ENCODE measurements at places on chromosomes 5 and 9.

DNA sequence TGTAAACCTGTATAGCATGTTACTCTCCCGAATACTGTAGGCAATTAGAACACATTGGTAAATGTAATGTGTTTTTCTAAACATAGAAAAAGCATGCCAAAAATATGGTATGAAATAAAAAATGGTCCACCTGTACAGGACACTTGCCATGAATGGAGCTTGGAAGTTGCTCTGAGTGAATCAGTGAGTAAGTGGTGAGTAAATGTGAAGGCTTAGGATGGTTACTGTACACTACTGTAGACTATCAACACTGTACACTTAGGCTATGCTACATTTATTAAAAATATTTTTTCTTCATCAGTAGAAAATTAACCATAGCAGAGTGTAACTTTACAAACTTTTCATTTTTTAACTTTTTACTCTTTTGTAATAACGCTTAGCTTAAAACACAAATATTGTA is 41.9 kb downstream of the INSYN2B start:
- DNase-seq = no peak

- DNase-seq = no peak
Measured at GRCh38 chr9:123497830-123498229, 141.8 kb downstream of the CRB2 start.

DNA sequence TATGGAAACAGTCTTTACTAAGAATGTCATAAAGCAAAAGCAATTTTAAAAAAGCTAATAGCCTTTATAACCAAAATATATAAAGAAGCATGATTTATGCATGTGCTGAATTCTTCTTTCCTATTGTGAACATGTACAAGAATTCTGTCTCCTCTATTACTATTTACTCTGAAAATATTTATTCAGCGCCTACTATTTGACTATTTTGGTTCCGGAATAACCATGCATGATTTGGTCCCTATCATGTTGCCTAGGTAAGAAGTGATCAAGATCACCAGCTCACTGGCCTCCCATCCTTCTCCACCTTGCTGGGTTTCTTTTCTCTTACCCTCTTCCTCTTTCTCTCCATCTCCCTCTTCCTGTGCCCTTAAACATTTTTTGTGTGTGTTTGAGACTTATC is 443.8 kb downstream of the SH3GL2 start:
- DNase-seq = no peak

GRCh38 chr5:172412724-172413286 is 41.5 kb downstream of the SH3PXD2B start:
- no peak for DNase-seq

- no peak for DNase-seq
Measured at GRCh38 chr9:90340421-90340820, 302.2 kb downstream of the DIRAS2 start.

GRCh38 chr5:31754741-31755675 is 116.1 kb downstream of the PDZD2 start:
- DNase-seq = no peak

GRCh38 chr9:127981559-127982121 is 851 bp upstream of the EEIG1 start:
- DNase-seq = no peak

DNA sequence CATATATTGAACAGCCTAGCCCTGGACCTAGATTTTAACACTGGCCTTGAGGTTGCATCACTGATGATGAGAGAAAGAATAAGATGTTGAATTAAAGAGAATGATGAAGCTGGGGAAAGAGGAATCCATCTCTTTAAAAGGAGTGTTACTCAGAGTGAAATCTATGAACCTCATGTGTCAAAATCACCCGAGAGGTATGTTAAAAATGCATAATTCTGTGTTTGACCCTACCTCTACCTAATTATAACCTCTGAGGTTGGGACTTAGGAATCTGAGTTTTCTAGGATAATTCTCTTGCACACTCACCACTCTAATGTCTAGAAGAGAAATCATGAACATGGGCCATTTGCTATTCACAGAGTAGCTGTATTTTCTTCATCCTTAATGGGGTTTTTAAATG is 479.4 kb downstream of the ENC1 start:
- DNase-seq = no peak

GRCh38 chr9:84002344-84002743 is 21.7 kb downstream of the RMI1 start:
- DNase-seq = peak; percentile 83

DNA sequence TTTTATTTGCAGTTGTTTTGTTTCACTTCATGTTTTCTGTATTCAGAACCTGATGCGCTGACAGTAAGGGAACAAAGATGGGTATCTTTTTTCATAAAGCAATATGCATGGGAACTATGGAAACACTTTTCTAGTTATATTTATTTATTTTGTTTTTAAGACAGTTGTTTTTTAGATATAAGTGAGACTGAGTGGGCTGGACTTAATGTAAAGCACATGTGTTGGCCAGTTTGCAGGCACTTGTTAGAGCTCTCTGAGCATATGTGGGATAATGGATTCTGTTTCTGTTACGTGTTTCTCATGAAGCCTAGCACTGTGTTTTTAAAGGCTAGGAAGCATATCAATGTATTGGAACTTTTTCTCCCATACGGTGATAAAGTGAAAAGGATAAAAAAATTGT is 164.1 kb downstream of the PRR16 start:
- no peak for DNase-seq

- DNase-seq = no peak
Measured at GRCh38 chr5:72917371-72917776, 38.5 kb upstream of the FCHO2 start.

DNA sequence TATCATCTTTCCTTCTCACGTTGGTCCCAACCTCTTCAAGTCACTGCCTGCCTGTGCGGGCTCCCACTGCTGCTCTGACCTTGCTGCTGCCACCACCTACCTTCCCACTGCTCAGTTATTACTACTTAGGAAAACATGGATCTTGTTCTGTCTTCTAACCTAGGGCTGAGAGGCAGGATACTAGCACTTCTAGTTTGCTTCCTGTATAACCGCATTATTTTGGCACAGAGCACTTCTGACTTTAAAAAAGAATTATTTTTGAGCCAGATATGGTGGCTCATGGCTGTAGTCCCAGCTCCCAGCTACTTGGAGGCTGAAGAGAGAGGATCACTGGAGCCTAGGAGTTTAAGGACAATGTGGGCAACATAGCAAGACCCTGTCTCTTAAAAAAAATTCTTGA is 135.4 kb upstream of the GNA14 start:
- DNase-seq = no peak

GRCh38 chr5:75331095-75332090 is 5.6 kb upstream of the HMGCR start:
- DNase-seq = peak; percentile 27

DNA sequence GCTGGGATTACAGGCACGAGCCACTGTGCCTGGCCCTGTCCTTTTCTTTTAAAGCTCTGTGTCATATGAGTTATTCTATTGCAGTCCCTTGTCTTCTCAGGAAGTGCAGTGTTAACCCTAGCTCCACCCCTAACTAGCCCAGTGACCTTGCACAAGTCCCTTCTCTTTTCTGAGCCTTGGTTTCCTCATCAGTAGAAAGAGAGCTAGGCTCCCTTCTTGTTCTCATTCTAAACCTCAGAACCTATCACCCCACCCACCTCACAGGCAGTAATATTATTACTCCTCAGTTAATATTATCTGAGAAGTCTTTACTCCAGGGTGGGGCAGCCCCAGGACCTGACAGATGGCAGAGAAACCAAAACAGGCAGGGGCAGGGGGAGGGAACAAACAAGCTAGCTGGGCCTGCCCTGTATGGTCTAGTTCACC is 7.2 kb downstream of the CYFIP2 start:
- DNase-seq = peak; percentile 39

DNA sequence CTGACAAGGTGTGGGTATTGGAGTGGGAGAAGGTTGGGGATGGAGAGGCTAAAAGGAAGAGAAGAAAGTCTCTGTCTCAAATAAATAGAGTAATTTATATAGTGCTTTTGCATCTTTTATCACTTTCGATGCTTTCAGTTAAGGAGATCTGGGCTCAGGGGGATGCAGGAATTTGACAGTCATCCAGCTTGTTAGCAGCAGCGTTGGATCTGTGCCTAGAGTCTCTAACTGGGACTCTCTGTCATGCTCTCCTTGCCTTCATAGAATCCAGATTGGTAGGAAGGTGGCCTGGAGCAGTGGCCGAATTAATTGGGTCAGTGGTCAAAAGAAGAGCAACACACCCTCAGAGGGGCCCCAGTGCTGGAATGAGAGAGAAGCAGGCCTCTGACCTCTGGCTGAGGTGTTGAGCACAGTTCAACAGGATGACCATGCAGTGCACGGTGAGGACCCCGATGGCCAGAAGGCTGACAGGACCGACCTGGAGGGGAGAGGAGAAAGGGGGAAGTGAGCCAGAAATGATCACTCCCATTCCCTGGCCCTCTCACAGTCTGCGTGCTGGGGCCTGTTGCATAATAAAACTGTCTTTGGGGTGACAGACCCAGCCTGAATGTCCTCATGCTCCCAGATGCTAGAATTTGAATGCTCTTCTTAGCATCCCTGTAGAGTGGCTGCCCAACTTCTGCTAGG is 7.6 kb downstream of the SLC36A3 start:
- DNase-seq = no peak

DNA sequence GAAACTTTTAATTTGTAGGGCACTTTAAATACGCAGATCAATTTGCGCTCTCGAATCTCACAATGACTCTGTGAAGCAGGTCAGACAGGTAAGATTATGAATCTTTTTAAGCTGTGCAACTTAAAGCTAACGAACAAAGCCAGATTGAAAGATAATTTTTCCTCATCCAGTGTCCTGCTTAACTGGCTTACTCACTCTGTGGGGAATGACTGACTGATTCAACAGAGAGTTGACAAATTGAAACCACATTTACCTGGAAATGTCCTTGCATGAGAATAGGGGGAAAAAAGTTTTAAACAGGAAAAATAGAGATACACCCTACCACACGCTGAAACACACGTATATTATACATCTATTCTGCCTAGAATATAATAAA is 187.9 kb downstream of the MAN2A1 start:
- DNase-seq = no peak

- DNase-seq = peak; percentile 25
Measured at GRCh38 chr9:35798658-35799374, 7.4 kb downstream of the NPR2 start.

DNA sequence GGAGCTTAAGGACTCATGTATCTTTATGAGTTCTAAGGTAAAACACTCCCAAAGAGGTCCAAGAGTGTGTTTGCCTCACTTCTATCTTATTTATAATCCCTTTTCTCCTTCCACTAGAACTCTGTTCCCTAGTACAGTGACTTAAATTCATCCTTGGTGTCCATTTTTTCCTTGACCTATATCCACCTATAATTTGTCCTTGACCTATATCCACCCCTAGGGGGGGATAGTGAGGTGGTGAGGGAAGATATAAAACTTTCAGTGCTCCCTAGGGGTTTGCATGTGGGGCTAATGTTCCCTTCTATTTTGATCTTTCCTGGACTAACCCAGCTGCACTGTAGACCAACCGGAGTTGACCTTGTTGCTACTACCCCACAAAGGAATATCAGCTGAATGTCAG is 83.5 kb upstream of the GNAQ start:
- DNase-seq = peak; percentile 77

- no peak for DNase-seq
Measured at GRCh38 chr5:87141544-87141943, 126.1 kb upstream of the RASA1 start.

DNA sequence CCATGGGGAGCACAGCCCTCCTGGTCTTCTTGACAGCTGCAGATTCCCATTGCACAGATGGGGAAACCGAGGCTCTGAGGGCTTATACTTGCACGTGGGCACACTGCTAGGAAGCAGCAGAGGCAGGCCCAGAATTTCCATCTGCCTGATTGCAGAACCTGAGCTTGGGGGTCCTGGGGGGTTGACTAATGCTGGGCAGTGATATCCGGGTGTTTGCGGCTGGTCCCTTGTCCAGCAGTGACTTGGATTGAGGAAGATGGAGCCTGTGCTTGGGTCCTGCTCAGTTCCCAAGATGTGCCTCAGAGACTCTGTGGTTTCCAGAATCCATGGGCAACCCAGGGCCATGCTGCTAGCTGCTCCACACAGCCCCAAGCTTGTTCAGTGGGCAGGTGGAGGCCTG is 91.2 kb downstream of the PHF2 start:
- DNase-seq = no peak

DNA sequence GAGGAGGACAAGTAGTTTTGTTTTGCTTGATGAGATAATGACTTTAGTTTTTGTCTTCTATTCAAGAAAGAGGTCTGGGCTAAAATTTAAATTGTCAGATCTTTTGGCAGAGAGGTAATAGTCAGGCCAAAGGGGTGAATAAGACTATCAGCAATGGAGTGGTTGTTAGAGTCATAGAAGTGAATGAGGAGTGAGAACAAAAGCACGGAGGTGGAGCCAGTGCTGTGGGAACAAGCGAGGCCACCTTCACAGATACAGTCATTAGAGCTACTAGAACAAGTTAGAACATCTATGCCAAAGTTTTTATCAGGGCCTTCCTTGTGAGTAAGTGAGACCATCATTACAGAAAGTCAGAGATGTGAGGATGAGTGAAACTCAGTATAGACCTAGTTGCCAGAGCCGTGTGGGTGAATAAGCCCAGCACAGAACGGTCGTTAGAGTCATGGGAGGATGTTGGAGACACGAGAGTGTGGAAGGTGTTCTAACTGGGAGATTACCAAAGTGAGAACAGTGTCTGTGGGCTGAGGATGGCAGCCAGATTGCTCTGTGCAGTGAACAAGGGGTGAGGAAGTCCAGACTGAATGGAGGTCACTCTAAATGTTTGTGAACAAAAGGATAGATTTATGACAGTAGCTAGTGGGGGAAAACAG is 135.1 kb downstream of the RPS23 start:
- DNase-seq = no peak

GRCh38 chr9:127598839-127599549 is 13.1 kb upstream of the STXBP1 start:
- DNase-seq = no peak

- no peak for DNase-seq
Measured at GRCh38 chr5:154900066-154900465, 37.9 kb downstream of the GEMIN5 start.

DNA sequence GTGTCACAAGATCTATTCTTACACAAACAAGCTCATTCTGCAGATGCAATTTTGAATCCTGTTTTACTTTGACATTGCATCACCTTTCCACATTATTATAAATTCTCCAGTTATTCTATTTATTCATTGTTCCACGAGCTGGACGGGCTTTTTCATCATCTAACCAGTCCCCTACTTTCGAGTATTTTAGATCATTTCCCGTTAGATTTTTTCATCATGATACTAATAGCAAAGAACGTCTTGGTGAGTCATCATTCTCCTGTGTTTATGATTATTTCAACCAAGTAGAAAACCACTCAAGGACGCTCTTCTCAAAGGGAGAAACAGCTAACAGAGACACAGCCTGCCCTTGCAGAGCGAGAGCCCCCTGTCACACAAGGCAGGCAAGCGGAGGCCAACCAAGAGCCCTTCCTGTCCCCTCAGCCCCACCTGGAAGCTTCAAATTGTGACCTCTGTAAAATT is 15.1 kb downstream of the BBLN start:
- DNase-seq = no peak
